ENCODE measurements at places on chromosomes 7 and 10.

- no peak for DNase-seq
Observed at GRCh38 chr7:132480534-132480933, 95.7 kb downstream of the PLXNA4 start.

DNA sequence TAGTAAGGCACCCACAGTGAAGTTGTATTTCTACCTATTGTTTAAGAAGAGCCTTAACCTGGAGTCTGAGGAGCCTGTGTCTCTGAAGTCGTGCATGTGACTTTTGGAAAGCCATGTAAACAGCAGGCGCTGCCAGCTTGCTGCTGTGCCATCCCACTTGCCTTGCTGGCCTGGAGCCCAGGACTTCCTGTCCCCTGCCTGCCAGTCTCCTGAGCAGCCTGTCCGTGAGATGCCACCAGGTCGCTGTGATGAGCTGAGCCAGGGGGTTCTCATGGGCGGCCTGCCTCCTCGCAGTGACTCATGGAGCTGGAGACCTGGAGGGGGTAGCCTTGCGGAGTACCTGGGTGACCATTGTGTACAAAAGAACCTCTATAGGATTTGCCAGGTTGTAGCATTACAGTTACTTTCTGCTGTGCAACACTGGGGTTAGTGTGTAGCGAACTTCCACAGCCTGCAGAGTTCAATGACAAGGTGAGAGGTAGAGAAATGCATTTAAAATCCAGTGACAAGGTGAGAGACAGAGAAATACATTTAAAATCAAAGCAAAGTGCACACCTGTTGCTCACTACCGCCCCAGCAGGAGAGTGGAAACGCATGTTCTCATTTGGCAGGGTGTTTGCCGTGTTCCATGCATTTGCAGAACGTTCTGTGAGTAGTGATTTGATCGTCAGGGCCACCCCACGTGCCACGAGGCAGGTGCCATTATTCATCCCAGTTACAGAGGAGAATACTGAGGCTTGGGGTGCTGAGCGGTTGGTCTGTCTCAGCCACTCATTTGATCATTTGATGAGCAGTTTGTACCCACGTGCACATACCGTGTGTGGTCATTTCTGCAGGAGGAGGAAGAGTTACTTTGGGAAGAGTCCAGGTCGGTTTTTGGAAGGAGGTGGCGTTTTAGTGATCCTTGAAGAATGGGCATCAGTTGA, 36.6 kb upstream of the BHLHA15 start:
- no peak for DNase-seq

DNA sequence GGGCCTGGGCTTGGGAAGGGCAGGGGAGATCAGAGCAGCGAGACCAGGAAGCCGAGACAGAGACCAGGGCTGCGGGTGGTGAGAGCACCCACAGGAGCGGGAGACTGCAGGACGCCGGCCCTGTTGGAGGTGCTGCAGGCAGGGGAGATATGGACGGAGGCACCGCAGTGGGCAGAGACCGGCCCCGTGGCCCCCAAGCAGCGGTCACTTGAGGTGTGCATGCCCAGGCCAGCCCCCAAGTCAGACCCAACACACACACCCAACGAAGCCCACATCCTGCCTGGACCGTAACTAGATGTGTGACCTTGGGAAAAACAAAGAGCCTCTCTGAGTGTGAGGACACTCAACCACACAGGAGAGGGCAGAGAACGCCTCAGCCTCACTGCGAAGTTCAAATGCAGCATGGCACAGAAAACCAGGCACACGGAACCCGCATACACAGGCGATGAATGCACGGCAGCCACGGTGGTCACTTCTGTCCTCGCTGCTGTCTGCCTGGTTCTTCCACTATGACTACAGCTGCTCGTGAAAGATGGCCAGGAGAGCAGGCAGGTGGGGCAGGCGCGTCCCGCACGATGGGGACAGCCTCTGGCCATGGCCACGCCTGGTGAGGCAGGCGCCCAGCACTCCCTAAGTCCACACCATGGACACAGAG, 214.7 kb downstream of the MAD1L1 start:
- DNase-seq: no peak

DNA sequence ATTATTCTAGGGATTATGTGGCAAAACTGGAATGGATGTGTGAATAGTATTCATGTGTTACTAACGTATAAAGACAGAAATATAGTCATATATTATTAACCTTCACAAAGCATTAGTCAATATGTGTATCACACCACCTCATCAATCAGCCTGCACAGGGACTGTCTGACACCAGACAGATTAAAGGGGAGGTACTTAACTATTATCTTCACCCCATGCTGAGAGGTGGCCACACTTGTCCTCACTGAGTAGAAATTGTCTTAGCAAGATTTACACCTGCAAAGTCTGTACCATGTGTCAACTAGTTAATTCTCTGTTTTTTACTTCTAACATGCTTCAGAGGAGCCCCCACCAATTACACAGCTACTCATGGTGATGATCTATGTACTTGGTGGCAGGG, 146.3 kb upstream of the LRGUK start:
- no peak for DNase-seq

DNA sequence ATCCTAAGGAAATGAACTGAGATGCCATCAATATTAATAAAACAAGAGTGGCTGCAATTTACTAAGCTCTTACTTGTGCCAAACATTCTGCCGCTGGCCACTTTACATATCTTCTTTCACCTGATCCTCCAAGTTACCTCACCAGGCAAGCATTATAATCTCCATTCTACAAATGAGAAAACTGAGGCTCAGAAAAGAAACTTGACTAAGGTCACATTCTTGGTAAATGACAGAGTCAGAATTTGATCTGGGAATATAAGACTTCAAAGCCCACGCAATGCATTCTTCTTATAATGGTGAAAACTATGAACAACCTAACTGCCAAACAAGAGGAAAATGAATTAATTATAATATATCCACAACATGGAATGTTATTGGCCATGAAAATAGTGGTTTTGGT, 46.1 kb upstream of the SMNDC1 start:
- DNase-seq: no peak

DNA sequence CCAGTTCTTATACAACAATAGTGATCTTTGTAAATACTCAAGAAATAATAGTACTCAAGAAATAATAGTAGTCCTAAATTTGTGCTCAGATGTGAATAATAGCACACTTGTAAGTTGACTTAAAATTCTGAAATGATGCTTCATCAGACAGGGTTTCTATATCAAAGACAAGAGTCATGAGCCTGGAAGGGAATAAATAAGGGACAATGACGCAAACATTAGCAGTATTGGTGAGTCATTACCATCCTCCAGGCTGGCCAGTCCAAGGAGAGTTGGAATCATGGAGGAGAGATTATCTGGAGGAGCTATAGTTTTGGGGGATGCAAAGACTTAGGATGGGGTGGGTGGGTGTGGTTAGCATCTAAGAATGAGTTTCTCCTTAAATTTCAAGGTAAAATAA, 6.1 kb upstream of the SH3PXD2A start:
- DNase-seq: no peak

- peak; percentile 56 for DNase-seq
Observed at GRCh38 chr7:27110186-27111031, 7.9 kb upstream of the HOXA2 start.

- DNase-seq: no peak
Observed at GRCh38 chr7:35802649-35803048, 1.8 kb downstream of the SEPTIN7 start.

GRCh38 chr10:4301291-4302045, 516.5 kb upstream of the KLF6 start:
- no peak for DNase-seq

DNA sequence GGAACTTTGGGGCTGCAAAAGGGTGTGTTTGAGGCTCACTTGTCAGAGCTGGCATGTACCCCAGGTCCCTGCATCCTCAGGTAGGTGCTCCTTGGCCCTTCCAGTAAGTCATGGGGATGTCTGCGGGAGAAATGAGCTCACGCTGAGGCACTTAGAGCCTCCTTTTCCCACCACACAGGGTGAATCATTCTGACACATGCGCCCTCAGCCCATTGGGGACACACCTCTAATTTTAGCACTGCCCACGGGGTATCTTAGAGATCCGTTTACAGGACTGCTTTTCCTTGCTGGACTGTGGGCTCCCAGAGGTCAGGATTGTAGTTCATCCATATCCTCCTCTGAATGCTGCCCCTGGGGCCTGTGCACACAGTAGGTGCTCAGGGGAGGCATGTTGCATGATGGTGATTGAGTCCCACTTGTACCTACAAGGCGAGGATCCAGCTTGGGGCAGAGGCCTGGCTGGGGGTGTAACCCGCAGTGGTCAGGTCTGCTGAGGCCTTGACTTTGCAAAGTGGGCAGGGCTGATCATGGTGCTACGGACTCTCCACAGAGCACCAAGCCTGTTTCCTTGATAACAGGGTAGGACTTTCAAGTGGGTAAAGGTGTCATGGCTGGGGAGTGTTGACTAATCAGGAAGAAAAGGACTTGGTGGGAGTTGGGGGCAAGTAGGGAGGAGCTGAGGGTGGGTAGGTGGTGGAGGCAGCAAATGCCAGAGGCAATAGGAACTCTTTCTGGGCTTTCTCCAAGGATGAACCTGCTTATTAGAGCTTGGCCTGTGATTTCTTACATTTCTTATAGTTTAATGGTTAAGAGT, 5.8 kb downstream of the TSPAN15 start:
- DNase-seq: no peak

DNA sequence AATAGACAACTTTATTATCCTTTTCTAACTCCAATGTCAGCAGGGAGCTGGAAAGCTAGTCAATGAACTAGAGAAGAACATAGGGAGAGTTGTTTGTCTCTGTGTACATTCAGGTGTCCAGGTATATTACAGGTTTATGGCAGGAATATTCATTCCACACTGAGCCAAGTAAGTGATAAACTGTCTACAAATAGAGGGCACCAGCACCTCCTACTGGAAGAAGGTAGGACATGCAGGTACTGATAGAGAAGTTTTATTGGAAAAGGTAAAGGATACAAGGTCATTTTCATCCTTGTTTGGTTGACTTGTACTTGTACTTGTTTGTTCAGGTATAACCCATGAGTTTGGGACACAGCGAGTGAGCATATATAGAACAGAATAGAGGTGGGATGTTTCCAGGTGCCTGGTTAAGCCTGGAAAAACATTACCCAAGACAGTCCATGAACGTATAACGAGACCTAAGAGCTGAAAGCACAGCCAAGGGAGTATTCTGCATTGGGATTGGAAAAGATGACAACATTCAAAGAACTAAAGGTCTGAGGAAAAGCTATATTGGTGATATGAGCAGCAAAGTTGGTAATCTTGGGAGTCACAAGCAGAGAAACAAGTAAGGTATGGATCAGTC, 61.4 kb upstream of the PPP1R3C start:
- DNase-seq: no peak

- DNase-seq: no peak
Observed at GRCh38 chr10:970311-971149, 17.7 kb upstream of the GTPBP4 start.

- DNase-seq: no peak
Observed at GRCh38 chr10:107708981-107709380, 544.5 kb upstream of the SORCS1 start.

GRCh38 chr10:68870061-68870460, 31.1 kb upstream of the DDX50 start:
- DNase-seq: no peak

DNA sequence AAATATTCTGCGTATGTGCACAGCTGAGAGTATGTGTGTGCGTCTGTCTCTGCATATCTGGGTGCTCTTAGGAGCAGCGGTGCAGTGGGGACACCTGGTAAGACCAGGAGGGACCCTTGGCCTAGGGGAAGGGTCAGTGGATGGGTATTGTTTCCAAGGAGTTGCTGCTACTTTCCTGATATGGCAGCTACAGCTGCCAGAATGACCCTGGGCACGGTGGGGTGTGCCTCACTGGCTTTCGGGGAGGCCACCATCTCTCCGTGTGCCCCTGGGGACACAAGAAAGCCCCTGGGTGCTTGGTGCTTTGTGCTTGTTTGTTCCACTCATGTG, 8.6 kb downstream of the PFKFB3 start:
- DNase-seq: no peak

GRCh38 chr7:46626261-46626660, 705.2 kb upstream of the IGFBP3 start:
- no peak for DNase-seq

- no peak for DNase-seq
Observed at GRCh38 chr10:103333934-103334520, 16.9 kb downstream of the PCGF6 start.

- DNase-seq: no peak
Observed at GRCh38 chr10:108036265-108036664, 871.8 kb upstream of the SORCS1 start.

- DNase-seq: no peak
Observed at GRCh38 chr10:70328967-70329366, 45.2 kb upstream of the NPFFR1 start.

DNA sequence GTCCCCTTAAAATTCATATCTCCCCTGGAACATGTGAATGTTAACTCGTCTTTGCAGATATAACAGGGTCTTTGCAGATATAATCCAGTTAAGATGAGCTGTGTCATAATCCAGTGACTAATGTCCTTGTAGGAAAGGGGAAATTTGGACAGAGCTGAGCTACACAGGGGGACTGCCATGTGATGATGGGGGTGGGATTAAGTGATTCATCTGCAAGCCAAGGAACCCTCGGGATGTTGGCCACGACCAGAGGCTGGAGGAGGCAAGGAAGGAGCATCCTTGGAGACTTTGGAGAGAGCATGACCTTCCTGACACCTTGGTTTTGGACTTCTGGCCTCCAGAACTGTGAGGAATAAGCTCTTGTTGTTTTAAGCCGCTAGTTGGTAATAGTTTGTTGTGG, 153.9 kb upstream of the PCBD1 start:
- DNase-seq: no peak

- peak; percentile 20 for DNase-seq
Observed at GRCh38 chr10:29857843-29858701, 201.3 kb downstream of the JCAD start.

DNA sequence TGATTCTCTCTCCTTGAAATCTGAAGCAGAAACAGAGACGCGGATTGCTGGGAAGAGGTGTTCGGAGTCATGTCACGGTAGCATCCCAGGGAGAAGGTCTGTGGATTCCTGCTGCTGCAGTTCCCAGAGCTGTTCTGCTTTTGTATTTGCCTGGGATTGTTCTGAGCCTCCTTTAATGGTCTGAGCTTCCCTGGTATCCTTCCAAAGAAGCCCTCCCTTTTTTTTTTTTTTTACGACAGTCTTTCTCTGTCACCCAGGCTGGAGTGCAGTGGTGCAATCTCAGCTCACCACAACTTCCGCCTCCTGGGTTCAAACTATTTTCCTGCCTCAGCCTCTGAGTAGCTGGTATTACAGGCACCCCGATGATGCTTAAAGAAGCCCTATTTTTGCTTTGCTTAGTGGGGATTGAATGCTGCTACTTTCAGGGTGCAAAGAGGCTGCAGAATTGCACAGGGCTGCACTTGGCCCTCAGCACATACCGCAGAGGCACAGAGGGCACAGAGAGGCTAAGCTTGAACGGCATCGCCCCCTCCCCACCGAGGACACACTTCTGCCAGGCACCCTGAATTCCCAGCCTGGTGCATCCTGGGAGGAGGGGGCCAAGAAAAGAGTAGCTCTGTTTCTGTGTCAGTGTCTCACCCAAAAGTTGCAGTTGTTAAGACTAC, 208.6 kb upstream of the GALNT17 start:
- no peak for DNase-seq

DNA sequence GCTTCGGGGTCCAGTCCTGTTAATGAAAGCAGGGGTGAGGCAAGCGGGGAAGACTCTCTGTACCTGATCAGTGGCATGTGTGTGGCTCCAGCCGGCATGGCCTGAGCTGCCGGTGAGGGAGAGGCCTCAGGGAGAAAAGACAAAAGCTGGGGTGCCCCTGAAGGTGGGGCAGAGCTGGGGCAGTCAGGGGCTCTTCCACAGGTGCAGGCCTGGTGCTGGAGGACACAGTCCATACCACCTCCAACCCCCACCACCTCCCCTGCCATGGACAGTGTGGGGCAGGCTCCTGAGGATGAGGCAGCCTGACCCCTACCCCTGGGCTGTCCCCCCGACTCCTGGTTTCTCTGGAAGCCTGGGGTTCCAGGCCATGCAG, 129.5 kb downstream of the LHPP start:
- no peak for DNase-seq

All from BJ (cell line).